NCI-H2107 (cell line): ENCODE measurements at places on chromosomes 12 and 14.

DNA sequence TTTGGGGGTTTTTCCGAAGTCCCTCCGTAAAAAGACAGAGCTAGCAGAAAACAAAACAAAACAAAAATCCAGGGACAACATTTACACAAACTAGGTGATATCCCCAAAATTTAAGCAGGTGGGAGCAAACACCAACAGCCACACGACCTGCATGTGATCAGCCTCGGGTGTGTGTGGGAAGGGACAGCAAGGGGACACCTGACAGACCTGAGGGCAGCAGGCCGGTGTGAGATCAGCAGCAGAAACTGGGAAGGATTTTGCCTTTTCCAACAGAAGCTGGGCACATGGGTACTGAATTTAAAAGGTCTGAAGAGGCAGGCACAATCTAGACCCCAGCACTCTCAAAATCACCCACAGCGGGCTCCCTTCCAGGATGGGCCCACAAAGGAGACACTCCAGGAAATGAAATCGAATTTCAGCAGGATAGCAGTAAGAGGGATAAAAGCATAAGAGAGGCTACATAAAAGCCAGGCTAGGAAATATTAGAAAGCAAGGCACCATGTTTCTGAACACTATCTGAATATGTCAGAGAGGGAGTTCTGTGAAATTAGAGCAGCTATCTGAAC lies 36.5 kb upstream of the SELPLG start:
- DNase-seq = no peak

DNA sequence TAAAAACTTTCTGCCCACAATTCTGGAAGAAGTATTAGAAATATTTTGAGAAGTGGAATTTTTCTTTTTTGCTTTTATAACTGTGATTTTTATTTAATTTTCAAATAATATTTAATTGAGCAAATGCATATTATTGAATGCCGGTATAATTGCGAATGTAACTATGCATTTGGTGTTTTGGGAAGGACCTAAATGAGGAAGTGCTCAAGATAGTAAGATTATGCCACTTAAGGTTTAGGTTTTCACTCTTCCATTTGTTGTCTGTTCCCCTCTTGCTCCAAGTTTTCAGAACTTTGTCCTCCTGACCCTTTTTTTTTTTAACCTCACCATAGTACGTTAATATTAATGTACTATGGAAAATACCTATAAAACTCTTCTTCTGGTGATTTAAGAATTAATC lies 85.8 kb downstream of the KIAA0586 start:
- DNase-seq = no peak

GRCh38 chr12:131381716-131382430 lies 329.0 kb upstream of the SFSWAP start:
- DNase-seq = no peak

- DNase-seq = no peak
These were observed 38.0 kb downstream of the ABCD2 start for GRCh38 chr12:39581592-39581991.

GRCh38 chr12:15468911-15469310 lies 146.6 kb downstream of the PTPRO start:
- DNase-seq = no peak

- DNase-seq = no peak
These were observed 2.8 kb downstream of the ZNF219 start for GRCh38 chr14:21095430-21096205.

- DNase-seq = no peak
These were observed 186.8 kb downstream of the BTG1 start for GRCh38 chr12:91958816-91959215.
